ENCODE measurements at places on chromosomes 2 and 18.

DNA sequence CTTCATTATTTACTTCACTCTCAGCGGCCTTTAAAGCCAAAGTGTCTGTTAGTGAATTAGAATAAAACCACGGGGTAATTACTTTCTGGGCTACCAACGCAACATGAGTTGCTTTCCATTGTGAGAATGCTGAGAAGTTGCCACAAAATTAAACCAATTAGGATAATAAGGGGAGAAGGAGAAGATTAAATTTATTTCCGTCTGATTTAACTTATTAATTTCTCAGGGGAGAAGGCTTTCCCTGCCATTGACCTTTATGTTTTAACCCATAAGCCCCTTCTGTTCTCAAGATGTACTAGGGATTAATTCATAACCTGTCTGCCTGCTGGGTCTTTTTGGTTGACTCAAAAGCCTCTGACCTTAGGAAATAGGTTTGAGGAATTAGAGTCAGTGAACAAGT lies 42.3 kb upstream of the IGFBP5 start:
- no peak for DNase-seq

DNA sequence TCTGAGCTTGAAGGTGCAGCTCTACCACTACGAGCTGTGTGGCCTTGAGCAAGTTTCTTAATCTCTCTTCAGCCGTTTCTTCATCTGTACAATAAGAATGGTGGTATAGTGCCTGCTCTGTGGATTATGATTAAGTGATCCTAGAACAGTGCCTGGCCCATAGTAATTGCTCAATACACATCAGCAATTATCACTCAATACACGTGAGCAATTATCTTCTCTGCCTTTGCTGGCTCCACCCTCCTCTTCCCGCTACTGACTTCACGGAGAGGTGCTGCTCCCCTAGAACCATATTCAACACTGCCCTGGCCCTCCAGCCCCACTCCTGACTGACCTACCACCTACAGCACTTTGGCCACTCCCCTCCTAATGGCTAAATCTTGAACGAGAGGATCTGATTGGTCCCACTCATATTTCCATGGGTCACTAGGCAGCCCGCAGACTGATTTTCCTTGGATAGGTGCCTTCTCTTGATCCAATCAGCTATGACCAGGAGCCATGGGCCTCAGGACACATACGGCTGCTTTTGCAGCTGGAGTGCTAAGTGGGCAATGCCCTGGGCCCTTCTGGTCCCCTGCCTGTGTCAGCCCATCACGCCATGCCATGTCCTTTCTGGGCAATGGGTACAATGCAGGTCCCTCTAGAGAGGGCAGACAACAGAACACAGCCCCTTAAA lies 77.5 kb downstream of the STPG4 start:
- no peak for DNase-seq

- DNase-seq, result no peak
Observed at GRCh38 chr2:208118918-208119317, 5.4 kb downstream of the CRYGD start.

DNA sequence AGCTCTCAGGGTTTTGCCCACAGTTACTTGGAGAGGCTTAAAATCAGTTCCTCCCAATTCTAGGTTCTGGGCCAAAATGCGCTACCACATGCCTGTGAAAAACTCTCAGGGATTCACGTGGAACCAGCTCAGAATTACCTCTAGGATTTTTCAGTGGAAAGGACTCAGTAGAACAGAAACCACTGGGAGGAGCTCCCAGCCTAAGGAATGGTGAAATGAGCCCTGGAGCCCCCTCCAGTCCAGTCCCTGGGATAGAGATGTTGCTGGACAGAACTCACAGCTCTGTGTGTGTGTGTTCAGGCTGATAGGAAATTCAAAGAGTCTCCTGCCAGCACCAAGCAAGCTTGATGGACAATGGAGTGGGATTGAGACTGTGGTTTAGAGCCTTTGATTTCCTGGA lies 21.1 kb upstream of the SLC9A4 start:
- no peak for DNase-seq

- DNase-seq, result peak; percentile 2
Observed at GRCh38 chr2:42249887-42250286, 80.7 kb downstream of the EML4 start.

Measured in NCI-H1092 (cell line).